ENCODE measurements at places on chromosomes 3 and 15.
A peak's percentile ranks its signal among the peaks of the same experiment; 100 is the strongest.

- H3K4me1 ChIP-seq = no peaks in the 10 kb centered on the region
- no peak overlapping the region for H3K27ac ChIP-seq
- H3K27me3 ChIP-seq = no peaks in the 10 kb centered on the region
Measured at GRCh38 chr15:87489456-87489855, 767.1 kb downstream of the NTRK3 start.

GRCh38 chr3:77815467-77815866, 775.6 kb downstream of the ROBO2 start:
- H3K27me3 ChIP-seq = no peaks in the 10 kb centered on the region
- H3K36me3 ChIP-seq = no peaks in the 10 kb centered on the region
- no peaks in the 10 kb centered on the region for H3K4me1 ChIP-seq
- H3K27ac ChIP-seq = no peak overlapping the region
- no peak overlapping the region for H3K4me3 ChIP-seq

GRCh38 chr3:61561374-61562041, at the start of gene PTPRG:
PTPRG (plus strand) TSS chr3:61561571; CDS start chr3:61562288, 717 bp downstream.
- H3K4me1 ChIP-seq = peaks cover 7% of the 10 kb centered on the region
- peak within 1 kb of the TSS; percentile 82 for H3K27ac ChIP-seq
- peaks cover 10% of the 10 kb centered on the region for H3K36me3 ChIP-seq
- peak; percentile 81 for DNase-seq

DNA sequence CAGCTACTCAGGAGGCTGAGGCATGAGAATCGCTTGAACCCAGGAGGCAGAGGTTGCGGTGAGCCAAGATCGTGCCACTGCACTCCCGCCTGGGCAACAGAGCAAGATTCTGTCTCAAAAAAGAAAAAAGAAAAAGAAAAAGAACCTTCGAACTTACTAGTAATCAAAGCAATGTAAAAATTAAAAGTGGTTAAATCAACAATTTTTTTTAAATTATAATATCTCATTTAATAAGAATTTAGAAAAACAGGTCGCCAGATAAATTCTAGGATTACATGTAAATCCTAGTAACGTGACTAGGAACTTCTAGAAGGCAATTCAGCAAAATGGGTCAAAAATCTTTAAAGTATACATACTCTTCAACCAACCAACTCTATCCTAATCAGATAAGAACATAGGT, 37.2 kb downstream of the GSK3B start:
- peaks cover 12% of the 10 kb centered on the region for H3K36me3 ChIP-seq
- H3K27me3 ChIP-seq = no peaks in the 10 kb centered on the region
- no peak for DNase-seq
- no peak overlapping the region for H3K4me3 ChIP-seq
- H3K27ac ChIP-seq = no peak overlapping the region

- DNase-seq = no peak
- H3K4me1 ChIP-seq = no peaks in the 10 kb centered on the region
- H3K4me3 ChIP-seq = no peak overlapping the region
- H3K27ac ChIP-seq = no peak overlapping the region
- H3K27me3 ChIP-seq = no peaks in the 10 kb centered on the region
Measured at GRCh38 chr3:18862077-18862476, 286.2 kb upstream of the KCNH8 start.

GRCh38 chr3:129316248-129317013, 37.8 kb downstream of the HMCES start:
- peak; percentile 84 for DNase-seq
- peak overlapping the region; percentile 60 for H3K4me3 ChIP-seq
- 0 out of 2 replicates have a peak, but pooled peaks cover 3% of the 10 kb centered on the region for H3K27me3 ChIP-seq

- no peaks in the 10 kb centered on the region for H3K27me3 ChIP-seq
- no peaks in the 10 kb centered on the region for H3K36me3 ChIP-seq
- H3K4me1 ChIP-seq = peaks cover 3% of the 10 kb centered on the region
- H3K27ac ChIP-seq = no peak overlapping the region
- DNase-seq = no peak
Measured at GRCh38 chr3:159174715-159175692, 373.1 kb downstream of the MFSD1 start.

GRCh38 chr3:190336516-190337189, 14.4 kb upstream of the CLDN1 start:
- H3K27me3 ChIP-seq = no peaks in the 10 kb centered on the region
- no peaks in the 10 kb centered on the region for H3K36me3 ChIP-seq
- H3K27ac ChIP-seq = no peak overlapping the region
- DNase-seq = no peak
- H3K4me1 ChIP-seq = peaks cover 16% of the 10 kb centered on the region

- H3K36me3 ChIP-seq = peaks cover 22% of the 10 kb centered on the region
- no peaks in the 10 kb centered on the region for H3K27me3 ChIP-seq
- H3K4me1 ChIP-seq = peaks cover 44% of the 10 kb centered on the region
- H3K4me3 ChIP-seq = no peak overlapping the region
Measured at GRCh38 chr3:46947981-46948791, 28.4 kb downstream of the CCDC12 start.

GRCh38 chr3:20013396-20013795, 1.3 kb upstream of the PP2D1 start:
- H3K27ac ChIP-seq = no peak overlapping the region
- H3K4me3 ChIP-seq = no peak overlapping the region
- no peaks in the 10 kb centered on the region for H3K27me3 ChIP-seq
- no peak for DNase-seq
- no peaks in the 10 kb centered on the region for H3K4me1 ChIP-seq
- H3K36me3 ChIP-seq = no peaks in the 10 kb centered on the region

- H3K4me1 ChIP-seq = peaks cover 9% of the 10 kb centered on the region
- DNase-seq = no peak
- no peak overlapping the region for H3K4me3 ChIP-seq
- no peaks in the 10 kb centered on the region for H3K36me3 ChIP-seq
- no peak overlapping the region for H3K27ac ChIP-seq
- H3K27me3 ChIP-seq = no peaks in the 10 kb centered on the region
Measured at GRCh38 chr3:52798978-52799476, 4.4 kb downstream of the ITIH3 start.

DNA sequence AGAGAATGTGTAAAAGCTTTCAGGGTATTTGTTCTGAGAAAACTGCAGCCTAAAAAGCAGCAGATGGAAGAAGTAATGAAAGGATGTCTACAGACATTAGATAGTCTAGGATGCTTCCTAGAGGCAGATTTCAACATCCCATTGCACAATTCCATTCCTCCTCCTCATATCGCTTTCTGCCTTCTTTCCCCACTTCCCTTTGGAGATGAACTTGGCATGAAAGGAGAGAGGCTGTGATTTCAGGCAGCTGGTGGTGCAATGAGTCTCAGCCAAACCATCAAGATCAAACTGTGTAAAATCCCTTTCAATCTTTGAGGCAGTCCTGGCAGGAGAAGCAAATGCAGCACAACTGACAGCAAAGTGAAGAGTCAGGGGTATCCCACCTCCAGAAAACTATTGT, 438.7 kb upstream of the KCNMB2 start:
- no peak overlapping the region for H3K4me3 ChIP-seq
- no peaks in the 10 kb centered on the region for H3K4me1 ChIP-seq
- no peaks in the 10 kb centered on the region for H3K36me3 ChIP-seq
- no peak overlapping the region for H3K27ac ChIP-seq
- no peaks in the 10 kb centered on the region for H3K27me3 ChIP-seq
- DNase-seq = no peak

DNA sequence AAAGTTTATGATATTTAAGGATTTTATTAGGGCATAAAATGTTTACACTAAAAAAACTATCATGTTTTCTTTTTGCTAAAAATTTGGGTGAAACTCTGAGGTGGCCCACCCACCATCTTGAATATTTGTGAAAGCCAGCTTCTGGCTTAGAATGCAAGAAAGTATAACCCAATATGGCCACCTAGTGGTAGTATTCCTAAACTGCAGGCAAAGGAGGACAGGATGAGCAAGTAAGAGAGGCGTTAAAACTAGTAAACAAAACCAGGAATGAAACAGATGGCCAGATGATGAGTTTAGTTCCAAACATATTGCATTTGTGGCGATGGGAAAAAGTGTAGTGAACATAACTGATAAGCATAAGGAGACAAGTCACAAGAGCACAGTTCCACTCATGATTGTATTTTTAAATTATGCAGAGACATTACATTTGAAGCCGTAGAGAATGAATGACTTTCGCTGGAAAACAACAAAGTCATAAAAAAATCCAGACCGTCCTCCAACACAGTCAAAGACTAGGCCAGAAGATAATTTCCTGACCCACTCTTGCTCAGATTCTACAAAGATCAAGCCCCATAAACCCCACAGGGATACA, 103.3 kb upstream of the PRTG start:
- peaks cover 3% of the 10 kb centered on the region for H3K4me1 ChIP-seq
- H3K36me3 ChIP-seq = peaks cover 87% of the 10 kb centered on the region
- H3K27ac ChIP-seq = no peak overlapping the region
- no peaks in the 10 kb centered on the region for H3K27me3 ChIP-seq
- DNase-seq = peak; percentile 67

- H3K27me3 ChIP-seq = no peaks in the 10 kb centered on the region
- H3K4me1 ChIP-seq = no peaks in the 10 kb centered on the region
- H3K4me3 ChIP-seq = no peak overlapping the region
- no peaks in the 10 kb centered on the region for H3K36me3 ChIP-seq
- H3K27ac ChIP-seq = no peak overlapping the region
Measured at GRCh38 chr3:132273036-132273435, 44.2 kb upstream of the ACP3 start.

DNA sequence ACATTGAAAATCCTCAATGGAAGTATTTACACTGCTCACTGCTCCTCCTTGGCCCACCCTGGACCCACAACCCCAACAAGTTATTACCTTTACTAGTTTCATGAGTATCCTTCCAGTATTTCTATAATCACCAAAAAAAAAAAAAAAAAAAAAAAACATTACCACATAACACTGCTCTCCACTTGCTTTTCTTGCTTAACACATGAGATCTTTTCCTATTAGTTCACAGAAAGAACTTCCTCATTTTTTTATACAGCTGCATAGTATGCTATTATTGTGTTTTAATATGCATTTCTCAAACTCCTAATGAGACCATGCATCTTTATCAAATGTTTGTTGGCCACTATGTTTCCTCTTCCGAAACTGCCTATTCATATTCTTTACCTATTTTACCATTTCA, 14.6 kb downstream of the GABPB1 start:
- H3K27ac ChIP-seq = no peak overlapping the region
- no peaks in the 10 kb centered on the region for H3K4me1 ChIP-seq
- no peak for DNase-seq
- H3K27me3 ChIP-seq = no peaks in the 10 kb centered on the region

DNA sequence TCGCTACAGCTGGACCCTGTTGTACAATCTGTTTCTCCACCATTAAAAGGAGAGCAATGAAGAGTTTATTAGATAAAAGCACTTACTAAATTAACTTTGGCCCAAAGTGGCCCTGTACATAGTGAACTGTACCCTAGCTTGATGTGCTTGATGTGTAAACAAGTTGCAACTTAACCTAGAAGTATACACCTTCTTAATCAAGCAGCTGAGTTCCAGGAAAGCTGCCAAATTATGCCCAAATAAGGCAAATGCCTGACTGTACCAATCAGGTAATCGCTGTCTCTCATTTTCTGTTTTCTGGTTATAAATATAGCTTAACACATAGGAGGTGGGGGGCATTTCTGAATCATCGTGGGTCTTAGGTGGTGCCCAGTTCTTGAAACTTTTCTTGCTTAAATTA, 704.8 kb upstream of the CBLB start:
- no peaks in the 10 kb centered on the region for H3K27me3 ChIP-seq
- no peak for DNase-seq
- H3K4me1 ChIP-seq = no peaks in the 10 kb centered on the region
- H3K36me3 ChIP-seq = no peaks in the 10 kb centered on the region

DNA sequence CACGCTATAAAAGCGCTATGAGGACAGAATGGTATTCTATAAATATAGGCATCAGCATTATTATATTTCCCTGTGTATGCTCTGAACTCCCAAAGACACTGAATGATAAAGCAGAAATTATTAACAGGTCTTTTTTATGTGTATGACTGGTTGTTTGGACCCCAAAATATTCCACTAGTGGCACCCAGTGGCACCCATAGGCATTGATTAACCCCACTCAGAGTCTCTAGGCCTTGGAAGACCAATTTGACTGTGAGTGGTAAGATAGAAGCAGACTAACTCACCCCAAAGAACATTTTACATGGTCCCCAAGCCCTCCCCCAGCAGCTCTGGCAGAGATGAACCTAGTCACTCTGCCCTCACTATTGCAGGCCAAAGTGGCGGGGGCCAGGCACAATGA, 45.4 kb upstream of the UBE2E1 start:
- H3K36me3 ChIP-seq = no peaks in the 10 kb centered on the region
- H3K27me3 ChIP-seq = no peaks in the 10 kb centered on the region
- DNase-seq = no peak
- H3K27ac ChIP-seq = no peak overlapping the region
- H3K4me3 ChIP-seq = no peak overlapping the region

DNA sequence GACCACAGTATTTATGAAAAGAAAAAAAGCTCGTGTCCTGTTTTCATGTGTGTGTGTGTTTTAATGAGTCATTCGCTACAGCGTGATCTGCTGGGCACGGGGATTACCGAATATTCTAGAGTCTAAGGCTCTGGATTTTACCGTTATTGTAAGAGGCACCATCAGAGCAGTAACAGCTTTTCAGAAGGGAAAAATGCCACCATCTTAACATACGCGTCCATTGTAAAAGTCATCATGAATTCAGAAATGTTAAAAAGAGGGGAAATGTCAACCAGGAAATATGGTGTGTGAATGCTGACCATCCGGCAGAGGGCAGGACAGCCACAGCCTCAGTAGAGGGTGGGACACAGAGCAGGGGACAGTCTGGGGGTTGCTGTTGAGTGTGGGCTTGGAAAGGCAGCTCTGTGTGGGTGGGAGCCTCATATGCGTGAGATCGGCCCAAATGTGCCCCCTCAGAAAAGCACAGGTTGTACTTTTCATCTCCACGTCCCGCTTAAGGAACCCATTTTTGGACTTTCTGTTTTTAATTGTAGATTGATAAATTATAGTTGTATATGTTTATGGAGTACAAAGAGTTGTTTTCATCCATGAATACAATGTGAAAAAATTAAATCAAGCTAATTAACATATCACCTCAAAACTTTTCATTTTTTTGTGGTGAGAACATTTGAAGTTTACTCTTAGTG, 69.6 kb downstream of the ASB7 start:
- H3K27me3 ChIP-seq = no peaks in the 10 kb centered on the region
- H3K4me3 ChIP-seq = no peak overlapping the region
- H3K36me3 ChIP-seq = no peaks in the 10 kb centered on the region
- DNase-seq = peak; percentile 72

GRCh38 chr3:123632161-123632655, 47.4 kb upstream of the HACD2 start:
- H3K27me3 ChIP-seq = no peaks in the 10 kb centered on the region
- H3K27ac ChIP-seq = no peak overlapping the region
- H3K36me3 ChIP-seq = no peaks in the 10 kb centered on the region
- no peak for DNase-seq
- H3K4me1 ChIP-seq = peaks cover 19% of the 10 kb centered on the region
- H3K4me3 ChIP-seq = no peak overlapping the region

GRCh38 chr3:152356870-152357276, 88.1 kb downstream of the MBNL1 start:
- no peak overlapping the region for H3K27ac ChIP-seq
- H3K4me3 ChIP-seq = no peak overlapping the region
- DNase-seq = no peak
- peaks cover 21% of the 10 kb centered on the region for H3K36me3 ChIP-seq
- H3K27me3 ChIP-seq = no peaks in the 10 kb centered on the region
